ENCODE measurements at places on chromosomes 2 and 18.

DNA sequence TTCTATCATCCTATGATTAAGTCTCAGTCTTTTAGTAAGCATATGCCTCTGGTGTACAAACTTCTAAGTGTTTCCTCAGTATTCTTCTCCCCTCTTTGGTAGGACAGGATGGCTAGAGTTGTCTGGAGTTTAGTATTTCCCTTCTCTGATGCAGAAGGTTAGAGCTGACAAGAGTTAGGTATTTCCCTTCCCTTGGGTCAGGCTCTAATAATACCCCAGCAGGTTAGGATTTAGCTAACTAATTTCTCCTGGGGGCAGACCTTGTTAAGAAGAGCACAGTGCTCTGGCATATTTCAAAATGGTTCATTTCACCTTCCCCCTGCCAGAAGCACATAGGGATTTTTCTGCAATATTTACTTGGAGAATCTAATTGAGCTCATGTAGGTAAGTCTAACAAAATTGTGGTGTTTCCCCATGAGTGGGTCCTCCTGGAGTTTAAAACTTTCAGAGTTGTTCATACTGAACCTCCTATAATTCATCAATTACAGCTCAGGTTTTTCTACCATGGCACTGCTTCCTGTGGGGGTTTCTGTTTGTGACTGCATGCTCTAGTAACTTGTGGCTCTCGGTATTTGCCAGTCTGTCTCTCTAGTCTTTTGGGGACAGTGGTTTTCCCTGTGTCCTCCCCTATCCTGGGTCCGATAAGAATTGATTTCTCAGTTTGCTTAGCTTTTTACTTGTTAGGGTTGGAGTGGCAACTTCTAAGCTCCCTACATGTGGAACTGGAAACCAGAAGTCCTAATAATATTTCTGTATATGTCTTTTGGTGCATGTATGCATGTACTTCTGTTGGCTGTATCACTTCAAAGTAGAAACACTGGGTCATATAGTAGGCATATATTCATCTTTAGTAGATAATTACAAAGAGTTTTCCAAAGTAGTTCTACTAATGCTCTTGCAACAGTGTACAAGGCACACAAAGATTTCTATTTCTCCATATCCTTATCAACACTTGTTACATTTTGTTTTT is 77.7 kb downstream of the GDF7 start:
- DNase-seq = no peak

DNA sequence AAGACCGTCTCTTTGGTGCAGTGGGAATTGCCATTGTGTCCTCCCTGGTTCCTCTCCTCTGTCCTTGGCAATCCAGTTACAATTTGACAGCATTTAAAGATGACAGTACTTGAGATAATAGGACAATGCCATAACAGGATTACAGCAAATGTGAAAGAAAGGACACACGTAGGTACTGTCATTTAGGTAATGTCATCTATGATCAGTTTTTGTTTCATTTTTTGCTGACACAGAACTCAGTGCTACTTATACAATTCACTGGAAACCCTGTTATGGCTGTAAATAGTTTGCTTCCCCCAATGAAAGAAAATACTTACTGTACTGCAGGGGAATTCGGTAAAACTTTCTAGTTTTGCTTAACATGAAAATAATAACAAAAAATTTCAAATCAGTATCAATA is 65.2 kb downstream of the BCL11A start:
- no peak for DNase-seq

DNA sequence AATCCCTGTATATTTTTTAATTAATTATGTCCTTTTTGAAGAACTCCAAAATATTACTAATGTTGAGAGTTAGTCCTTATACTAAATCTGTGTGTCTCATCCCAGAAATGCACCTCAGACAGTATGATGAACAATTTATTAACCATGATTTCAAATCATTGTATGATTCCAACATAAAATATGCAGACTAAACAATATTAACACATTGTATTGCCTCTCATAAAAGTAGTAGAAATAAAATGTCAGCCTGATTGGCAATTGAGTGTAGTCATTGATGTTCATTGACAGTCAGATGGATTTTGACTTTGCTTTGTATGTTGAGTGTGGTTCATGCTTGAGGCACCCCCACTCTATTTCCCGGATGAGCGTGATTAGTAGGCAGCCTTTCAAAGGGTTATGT is 57.5 kb downstream of the KCTD18 start:
- no peak for DNase-seq

GRCh38 chr2:176072951-176073904 is 10.5 kb downstream of the EVX2 start:
- DNase-seq = no peak

DNA sequence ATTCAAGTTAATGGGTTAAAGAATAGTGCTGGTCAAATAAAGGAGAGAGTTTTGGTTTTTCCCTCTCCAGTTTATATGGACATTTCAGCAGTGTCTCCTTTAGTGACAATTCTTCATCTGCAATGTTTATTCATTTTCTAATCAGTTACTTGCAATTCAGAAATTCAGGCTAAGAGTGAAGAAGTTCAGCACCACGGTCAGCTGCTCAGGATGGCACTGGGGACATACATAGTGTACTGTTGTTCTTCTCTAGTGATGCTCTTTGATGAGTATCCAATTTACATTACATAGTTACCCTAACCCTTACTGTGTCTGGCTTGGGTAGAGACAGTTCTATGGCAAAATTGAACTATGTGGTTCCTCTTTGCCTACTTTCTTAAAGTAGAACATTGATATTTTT is 412.7 kb downstream of the CNTNAP5 start:
- no peak for DNase-seq

GRCh38 chr18:61459896-61460648 is 126.8 kb downstream of the CDH20 start:
- DNase-seq = no peak

- DNase-seq = no peak
These were observed 36.5 kb upstream of the ARMC9 start for GRCh38 chr2:231161877-231162329.
